ENCODE measurements at places on chromosomes 11 and 22.

- DNase-seq, result no peak
Observed at GRCh38 chr11:2531987-2532703, 87.3 kb downstream of the KCNQ1 start.

GRCh38 chr11:108895579-108896480 is 231.0 kb downstream of the DDX10 start:
- DNase-seq, result no peak

- DNase-seq, result no peak
Observed at GRCh38 chr11:8217926-8218325, 45.8 kb downstream of the LMO1 start.

DNA sequence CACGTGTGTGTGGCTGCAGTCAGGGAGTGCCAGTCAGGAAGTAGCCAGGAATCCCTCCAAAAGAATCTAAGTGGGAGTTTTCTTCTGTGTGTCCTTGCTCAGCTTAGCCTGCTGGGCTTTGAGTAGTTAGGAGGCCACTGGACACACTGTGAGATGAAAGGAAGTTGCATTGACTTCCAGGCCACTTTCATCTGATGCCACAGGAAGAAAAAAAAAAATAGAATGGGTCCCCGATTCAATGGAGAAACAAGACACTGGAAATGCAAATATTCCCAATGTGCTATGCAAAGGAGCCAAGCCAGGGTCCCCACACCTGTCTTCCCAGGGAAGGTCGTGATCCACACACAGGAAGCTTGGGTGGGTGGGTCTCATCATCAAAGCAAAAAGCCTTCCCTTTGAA is 95.6 kb upstream of the E2F8 start:
- DNase-seq, result no peak

GRCh38 chr22:26770624-26771023 is 113.2 kb downstream of the MIAT start:
- peak; percentile 24 for DNase-seq

GRCh38 chr11:61056981-61057380 is 45.3 kb upstream of the CD5 start:
- no peak for DNase-seq

DNA sequence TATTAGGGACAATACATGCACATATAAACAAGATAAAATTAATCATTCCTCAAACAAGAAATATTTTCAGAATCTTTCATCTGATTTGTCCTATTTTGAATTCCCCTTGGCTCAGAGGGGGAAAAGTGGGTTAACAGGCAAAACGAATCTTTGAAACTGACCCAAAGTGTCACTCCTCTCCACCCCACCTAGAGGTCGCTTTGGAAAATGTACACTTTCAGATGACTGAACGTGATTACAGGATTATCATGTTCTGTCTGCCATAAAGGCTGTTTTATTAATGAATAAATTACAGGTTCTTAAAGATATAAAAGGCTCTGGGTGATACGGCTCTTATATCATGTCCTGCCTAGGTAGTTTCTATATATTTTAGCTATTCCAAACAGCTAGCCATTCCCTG is 1735.0 kb downstream of the LRRC4C start:
- DNase-seq, result no peak

GRCh38 chr11:41031551-41032060 is 427.8 kb downstream of the LRRC4C start:
- no peak for DNase-seq

DNA sequence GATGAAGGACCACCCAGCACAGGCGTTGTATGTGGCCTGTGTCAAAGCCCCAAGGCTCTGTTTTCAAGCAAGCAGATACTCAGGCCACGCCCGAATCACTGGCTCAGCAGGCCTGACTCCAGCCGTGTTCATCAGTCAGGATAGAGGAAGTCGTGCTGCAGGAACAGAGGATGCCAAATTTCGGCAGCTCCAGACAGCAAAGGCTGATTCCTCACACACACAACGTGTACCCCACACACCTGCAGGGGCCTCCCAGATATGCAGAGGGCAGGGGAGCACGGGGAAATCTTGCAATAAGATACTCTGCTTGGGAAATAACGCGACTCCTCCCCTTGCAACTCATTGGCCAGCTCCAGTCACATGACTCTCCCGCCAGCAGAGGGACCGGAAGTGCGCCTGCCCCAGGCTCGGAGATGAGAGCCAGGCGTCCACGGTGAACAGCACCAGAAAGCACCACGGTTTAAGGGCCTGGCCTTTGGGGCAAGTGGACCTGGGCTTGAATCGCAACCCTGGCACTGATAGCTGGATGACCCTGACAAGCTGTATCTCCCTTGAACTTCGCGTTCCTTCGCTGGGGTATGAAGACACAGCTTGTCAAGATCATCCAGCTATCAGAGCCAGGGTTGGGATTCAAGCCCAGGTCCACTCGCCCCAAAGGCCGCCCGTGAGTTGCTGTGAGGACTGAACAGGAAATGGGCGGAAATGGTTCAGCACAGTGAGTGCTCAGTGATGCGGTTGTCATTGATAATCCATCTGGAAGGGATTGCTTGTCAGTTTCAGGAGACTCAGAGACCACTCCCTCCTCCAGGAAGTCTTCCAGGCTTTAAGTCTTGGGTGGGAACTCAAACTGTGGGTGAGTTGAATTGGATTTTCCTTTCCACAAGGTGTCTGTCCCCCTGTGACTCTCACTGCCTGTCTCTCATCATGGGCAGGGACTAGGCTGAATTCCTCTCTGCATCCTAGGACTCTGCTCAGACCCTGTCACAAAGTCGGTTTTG is 88.5 kb downstream of the MYEOV start:
- DNase-seq, result no peak

DNA sequence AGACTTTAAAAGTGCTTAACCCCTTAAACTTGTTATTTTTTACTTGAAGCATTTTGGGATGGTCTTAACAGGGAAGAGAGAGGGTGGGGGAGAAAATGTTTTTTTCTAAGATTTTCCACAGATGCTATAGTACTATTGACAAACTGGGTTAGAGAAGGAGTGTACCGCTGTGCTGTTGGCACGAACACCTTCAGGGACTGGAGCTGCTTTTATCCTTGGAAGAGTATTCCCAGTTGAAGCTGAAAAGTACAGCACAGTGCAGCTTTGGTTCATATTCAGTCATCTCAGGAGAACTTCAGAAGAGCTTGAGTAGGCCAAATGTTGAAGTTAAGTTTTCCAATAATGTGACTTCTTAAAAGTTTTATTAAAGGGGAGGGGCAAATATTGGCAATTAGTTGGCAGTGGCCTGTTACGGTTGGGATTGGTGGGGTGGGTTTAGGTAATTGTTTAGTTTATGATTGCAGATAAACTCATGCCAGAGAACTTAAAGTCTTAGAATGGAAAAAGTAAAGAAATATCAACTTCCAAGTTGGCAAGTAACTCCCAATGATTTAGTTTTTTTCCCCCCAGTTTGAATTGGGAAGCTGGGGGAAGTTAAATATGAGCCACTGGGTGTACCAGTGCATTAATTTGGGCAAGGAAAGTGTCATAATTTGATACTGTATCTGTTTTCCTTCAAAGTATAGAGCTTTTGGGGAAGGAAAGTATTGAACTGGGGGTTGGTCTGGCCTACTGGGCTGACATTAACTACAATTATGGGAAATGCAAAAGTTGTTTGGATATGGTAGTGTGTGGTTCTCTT is 2.8 kb downstream of the MALAT1 start:
- no peak for DNase-seq

GRCh38 chr11:133955081-133955891 is 1.5 kb downstream of the IGSF9B start:
- no peak for DNase-seq

- no peak for DNase-seq
Observed at GRCh38 chr11:44671234-44671633, 55.5 kb upstream of the TSPAN18 start.

- DNase-seq, result no peak
Observed at GRCh38 chr22:40533712-40534378, 102.7 kb downstream of the MRTFA start.
